ENCODE measurements at places on chromosomes 1 and 21. TPM values are rescaled to one million over a fixed set of nuclear protein-coding genes. Genes with fewer than 3 reads are reported as not detected.

HEYL gene
- polyA plus RNA-seq = 1.2 TPM

MAEL gene
- 1.2 TPM for polyA plus RNA-seq

EPHX1 gene
- polyA plus RNA-seq = 6.9 TPM

NT5C1A gene
- polyA plus RNA-seq = 0.06 TPM

RNF207 gene
- 7.2 TPM for polyA plus RNA-seq

OR2T1 gene
- not detected for polyA plus RNA-seq

LYPD8 gene
- polyA plus RNA-seq = 111 TPM

PRELP gene
- 0.92 TPM for polyA plus RNA-seq

ENTREP3 gene
- polyA plus RNA-seq = 17.6 TPM

Measured in sigmoid colon (tissue), 7 donors.